ENCODE measurements at places on chromosomes 11 and 22.
A peak's percentile ranks its signal among the peaks of the same experiment; 100 is the strongest.

GRCh38 chr11:75292943-75293342, 52.4 kb downstream of the TPBGL start:
- DNase-seq, result no peak

- DNase-seq, result no peak
Observed at GRCh38 chr11:68350759-68351449, 38.5 kb downstream of the LRP5 start.

- no peak for DNase-seq
Observed at GRCh38 chr11:123526918-123527317, 96.8 kb downstream of the GRAMD1B start.

DNA sequence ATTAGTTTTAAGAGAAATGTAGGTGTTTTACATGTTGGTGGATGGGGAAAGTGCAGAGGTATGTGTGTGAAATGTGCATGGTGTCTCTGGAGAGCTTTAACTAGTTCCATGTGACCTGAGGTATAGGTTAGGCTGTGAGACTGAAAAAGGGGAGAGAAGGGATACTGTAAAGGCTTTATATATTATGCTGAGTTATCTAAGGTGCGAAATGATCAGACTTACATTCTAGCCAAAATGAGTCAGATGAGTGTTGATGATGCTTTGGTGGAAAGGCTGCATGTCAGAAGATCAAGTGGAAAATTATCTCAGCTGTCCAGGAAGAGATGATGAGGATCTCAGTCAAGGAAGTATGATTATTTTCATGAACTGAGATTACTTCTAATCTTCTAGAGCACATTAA, 15.8 kb downstream of the ACAT1 start:
- DNase-seq, result peak; percentile 14

- DNase-seq, result peak; percentile 59
Observed at GRCh38 chr22:36386900-36387708, 663 bp downstream of the MYH9 start.

- DNase-seq, result no peak
Observed at GRCh38 chr11:28447226-28447625, 339.0 kb downstream of the METTL15 start.

DNA sequence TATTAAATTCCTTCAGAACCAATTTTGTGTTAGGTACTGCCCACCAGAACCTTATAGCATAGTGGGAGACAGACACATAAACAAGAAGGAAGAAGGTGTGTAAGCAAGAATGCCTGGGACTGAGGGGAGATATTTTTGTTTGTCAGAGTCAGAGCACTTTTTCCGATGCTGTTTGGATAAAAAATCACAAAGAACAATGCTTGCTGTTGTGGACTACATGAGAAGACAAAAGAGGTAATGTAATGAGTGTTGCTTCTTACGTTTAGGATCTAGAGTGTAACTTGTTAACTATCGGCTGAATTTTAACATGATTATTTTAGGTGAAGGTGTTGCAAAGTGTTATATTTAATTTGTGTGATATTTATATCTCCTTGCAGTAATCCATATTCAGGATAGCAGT, 84.9 kb downstream of the ATM start:
- DNase-seq, result no peak

DNA sequence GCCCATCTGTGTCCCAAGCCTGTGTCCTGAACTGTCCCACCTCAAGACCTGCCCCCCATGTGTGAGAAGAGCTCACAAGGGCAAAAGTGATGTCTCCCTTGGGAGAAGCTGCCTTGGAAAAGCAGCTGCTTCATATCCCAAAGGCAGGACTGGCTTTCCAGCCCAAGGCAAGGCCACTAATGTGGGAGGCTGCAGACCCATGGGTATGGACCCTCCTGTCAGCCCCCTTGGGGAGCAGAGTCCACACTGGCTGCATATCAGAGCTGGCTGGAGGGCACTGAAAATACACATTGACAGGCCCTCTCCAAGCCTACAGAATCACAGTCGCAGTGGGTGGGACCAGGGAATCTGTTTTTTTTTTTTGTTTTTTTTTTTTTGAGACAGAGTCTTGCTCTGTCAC, 2.7 kb downstream of the PELI3 start:
- no peak for DNase-seq

GRCh38 chr11:44538375-44539054, 26.9 kb upstream of the CD82 start:
- DNase-seq, result peak; percentile 73

DNA sequence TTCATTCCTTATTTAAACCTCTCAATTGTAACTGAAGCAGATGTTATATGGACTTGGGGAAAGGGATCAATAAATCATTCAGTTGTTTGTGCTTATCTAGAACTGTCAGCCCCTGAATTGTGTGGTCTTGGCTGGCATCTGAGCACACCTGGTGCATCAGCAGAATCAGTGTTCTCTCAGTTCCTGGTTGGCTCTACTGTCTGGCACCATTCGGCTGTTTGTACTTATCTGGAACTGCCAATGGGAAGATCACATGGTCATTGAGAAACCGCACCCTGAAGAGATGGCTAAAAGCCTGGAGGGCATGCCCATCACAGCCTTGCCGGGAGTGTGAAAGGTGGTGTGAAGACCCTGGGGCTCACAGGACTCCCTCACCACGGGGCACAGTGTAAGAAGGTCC, 37.1 kb upstream of the EHF start:
- no peak for DNase-seq

DNA sequence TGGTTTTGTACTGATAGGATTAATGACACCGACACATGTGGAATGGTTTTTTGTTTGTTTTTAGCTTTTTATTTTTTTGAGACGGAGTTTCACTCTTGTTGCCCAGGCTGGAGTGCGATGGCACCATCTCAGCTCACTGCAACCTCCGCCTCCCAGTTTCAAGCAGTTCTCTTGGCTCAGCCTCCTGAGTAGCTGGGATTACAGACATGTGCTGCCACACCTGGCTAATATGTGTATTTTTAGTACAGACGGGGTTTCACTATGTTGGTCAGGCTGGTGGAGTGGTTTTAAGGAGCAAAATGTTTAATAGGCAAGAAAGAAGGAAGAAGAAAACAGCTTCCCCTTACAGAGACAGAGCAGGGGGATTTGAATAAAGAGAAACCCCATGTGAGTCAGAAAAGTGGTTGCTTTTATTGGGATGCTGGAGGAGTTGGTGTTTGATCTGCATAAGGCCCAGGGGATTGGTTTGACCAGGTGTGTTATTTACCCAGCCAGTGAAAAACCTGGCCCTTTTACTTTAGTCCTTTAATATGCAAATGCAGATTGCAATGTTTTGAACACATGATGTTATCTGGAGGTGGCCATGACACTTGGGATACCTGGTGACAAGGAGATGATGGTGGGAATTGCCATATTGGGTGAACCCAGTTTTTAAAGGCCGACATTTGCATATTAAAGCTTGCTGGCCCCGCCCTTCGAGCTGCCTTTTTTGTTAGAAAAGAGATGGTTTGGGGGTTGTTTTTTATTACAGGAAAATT, 24.3 kb downstream of the SUSD2 start:
- no peak for DNase-seq

DNA sequence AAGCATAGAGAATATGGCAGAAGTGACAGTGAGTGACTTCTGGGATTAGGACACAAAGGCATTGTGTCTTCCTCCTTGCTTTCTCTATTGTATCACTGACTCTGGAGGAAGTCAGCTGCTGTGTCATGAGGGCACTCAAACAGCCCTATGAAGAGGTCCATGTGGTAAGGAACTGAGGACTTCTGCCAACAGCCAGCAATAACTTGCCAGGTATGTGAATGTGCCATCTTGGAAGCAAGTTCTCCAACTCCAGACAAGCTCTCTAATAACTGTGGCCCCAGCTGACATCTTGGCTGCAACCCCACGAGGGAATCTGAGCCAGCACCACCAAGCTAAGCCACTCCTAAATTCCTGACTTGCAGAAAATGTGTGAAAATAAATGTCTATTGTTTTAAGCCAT, 83.6 kb upstream of the ZBED5 start:
- DNase-seq, result no peak

GRCh38 chr11:66272596-66272995, 4.2 kb downstream of the RAB1B start:
- DNase-seq, result peak; percentile 22

DNA sequence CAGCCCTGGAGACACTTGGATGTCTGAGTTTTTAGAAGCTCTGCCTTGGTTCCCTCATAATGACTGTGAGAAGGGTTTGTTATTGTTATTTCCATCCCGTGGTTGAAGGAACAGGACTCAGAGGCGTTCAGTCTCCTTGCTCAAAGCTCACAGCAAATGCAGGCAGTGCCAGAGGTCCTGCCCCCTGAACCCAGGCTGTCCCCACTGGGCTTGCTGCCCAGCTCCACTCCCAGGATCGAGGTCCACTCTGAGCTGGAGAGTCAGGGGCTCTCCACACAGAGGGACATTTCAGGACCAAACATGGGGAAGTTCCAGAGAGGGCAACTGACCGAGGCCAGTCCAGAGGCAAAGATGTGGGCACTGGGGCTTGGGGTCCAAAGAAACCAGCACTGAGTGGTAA, 14.8 kb downstream of the FGF4 start:
- no peak for DNase-seq

- DNase-seq, result no peak
Observed at GRCh38 chr22:50551160-50551752, 5.6 kb downstream of the KLHDC7B start.

DNA sequence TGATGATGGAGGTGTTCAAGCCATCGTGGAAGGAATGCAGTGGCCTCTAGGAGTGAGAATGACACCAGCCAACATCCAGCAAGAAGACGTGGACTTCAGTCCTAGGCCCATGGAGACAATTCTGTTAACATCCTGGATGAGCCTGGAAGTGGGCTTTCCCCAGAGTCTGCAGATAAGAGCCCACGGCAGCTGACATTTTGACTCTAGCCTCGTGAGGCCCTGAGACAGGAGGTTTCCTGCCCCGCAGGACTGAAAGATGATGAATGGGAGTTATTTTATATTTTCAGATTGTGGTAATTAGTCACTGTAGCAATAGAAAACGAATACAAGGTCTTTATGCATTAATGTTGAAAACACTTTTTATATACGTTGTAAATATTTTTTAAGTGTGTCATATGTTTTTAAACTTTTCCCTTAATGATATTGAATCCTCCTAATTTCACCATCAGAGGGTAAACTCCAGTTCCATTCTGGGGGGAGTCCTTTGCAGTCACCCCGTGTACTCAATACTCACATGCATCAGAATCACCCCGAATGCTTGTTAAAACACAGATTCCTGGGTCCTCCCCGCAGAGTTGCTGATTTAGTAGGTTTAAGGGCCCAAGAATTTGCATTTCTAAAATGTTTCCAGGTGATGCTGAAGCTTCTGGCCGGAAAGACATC, 570 bp upstream of the TPCN2 start:
- DNase-seq, result no peak

DNA sequence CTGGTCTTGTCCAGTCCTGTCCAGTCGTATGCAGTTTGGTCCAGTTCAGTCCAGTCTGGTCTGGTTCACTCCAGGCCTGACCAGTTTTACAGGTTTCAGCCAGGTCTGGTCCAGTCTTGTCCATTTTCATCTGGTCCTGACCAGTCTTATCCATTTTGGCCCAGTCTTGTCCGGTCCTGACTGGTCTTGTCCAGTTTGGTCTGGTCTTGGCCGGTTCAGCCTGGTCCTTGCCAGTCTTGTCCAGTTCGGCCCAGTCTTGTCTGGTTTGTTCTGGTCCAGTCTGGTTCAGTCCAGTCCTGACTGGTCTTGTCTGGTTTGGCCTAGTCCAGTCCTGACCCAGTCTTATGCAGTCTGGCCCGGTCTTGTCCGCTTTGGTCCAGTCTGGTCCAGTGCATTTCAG, 380.2 kb downstream of the OR4C45 start:
- no peak for DNase-seq

- DNase-seq, result no peak
Observed at GRCh38 chr22:32905400-32905799, 103.9 kb downstream of the TIMP3 start.
